ENCODE measurements at places on chromosomes 3 and 15.

- DNase-seq, result no peak
Measured at GRCh38 chr15:40630313-40630712, 36.3 kb downstream of the KNL1 start.

DNA sequence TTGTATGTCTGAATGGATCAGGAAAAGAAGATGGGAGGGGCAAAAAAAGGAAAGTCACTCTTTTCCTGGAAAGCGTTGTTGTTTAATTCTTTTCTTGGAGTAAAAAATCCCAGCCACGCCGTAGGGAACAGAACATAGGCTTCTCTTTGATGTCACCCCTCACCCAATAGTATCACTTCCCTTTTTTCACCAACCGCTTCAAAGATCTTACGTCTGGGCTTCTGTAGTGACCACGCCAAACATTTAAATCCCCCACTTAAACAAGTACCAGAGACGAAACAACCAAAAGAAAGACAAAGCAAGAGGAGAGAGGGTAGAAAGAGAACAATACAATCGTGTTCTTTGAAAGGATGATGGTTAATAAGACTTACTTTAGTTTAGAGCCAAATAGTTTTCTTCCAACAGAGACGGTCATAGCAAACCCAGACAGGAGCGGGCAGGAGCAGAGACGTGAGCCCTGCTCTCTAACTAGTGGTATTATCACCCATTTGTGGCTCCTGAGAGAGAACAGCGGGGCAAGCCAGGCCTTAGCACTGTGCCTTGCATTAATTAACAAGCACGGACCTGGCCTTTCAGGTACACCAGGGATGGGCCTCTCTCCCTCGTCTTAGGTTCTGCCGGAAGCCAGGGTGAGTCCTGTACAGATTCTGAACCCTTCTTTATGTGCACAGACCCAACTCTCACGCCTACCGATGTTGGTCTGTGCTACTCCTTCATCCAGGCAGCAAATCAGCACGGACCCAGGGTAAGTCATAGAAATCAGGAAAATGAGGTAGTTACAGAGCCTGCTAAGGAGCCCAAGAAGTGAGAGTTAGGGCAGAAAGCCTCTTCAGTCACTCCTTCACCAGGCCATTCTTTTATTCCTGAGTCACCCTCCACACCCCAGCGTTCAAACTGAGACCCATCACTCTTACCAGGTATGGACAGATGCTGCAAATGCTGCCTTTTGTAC is 28.2 kb upstream of the BCL6 start:
- DNase-seq, result no peak

- DNase-seq, result no peak
Measured at GRCh38 chr3:132006605-132007204, 28.1 kb downstream of the CPNE4 start.

GRCh38 chr15:77851691-77852090 is 219.0 kb upstream of the LINGO1 start:
- no peak for DNase-seq

DNA sequence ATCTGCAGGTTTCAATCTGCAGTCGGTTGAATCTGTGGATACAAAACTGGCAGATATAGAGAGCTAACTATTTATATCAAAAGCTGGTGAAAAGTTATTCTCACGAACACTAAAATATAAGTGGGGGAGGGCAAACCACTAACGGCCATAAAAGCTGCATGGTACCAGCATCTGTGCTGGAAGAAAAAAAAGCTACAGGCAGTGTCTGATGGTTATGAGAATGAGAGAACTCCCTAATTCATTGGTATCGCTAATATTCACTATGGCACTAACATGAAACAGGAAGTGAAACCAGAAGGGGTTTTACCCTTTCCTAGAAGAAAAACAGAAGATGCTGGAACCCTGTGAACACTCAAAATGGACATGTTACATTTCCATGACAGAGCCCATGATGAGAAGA is 15.9 kb downstream of the CEP70 start:
- no peak for DNase-seq

GRCh38 chr15:98872774-98873173 is 134.8 kb downstream of the PGPEP1L start:
- DNase-seq, result no peak

- DNase-seq, result no peak
Measured at GRCh38 chr3:167032267-167032876, 347.7 kb downstream of the ZBBX start.

GRCh38 chr15:41961595-41962202 is 10.7 kb downstream of the EHD4 start:
- no peak for DNase-seq

DNA sequence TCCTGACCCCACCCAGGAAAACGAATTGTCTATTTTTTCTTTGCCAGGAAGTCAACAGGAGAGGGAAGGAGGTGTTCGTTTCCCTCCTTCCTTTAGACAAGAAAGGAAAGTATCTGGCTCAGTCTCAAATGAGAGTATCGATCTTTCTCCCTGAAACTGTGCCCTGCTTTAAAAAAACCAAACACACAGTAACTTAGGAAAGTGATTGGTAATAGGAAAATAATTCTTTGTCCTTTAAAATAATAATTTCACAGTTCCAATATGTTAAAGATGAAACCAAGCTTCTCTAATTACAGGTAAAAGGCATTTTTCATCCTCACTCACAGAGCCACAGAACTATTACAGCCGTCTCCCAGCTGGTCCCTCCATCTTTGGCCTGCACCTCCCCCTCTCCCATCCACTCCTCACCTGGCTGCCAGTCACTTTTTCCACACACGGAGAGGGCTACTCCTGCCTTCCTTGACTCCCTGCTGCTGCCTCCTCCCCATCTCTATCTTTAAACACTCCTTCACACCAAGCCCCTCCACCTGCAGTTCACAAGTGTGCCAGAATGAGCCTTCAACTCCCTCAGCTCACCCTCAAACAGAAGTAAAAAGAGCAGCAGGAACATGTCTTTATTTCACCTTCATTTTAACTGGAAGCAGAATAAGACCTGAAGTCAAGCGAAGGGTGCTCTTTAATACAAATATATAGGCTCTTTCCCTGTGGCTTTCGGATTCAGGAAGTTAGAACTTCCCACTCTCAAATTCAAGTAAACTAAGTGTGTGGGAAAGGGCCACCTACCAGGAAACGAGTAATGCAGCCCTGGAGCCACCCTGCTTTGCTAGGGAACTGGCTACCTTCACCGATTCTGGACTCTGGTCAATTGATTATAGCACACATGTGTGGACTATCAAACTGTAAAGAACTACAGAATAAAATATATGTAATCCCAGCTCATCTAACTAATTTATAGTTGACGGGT is 116.4 kb downstream of the SENP2 start:
- DNase-seq, result no peak

GRCh38 chr3:166445865-166446264 is 608.6 kb upstream of the BCHE start:
- no peak for DNase-seq

DNA sequence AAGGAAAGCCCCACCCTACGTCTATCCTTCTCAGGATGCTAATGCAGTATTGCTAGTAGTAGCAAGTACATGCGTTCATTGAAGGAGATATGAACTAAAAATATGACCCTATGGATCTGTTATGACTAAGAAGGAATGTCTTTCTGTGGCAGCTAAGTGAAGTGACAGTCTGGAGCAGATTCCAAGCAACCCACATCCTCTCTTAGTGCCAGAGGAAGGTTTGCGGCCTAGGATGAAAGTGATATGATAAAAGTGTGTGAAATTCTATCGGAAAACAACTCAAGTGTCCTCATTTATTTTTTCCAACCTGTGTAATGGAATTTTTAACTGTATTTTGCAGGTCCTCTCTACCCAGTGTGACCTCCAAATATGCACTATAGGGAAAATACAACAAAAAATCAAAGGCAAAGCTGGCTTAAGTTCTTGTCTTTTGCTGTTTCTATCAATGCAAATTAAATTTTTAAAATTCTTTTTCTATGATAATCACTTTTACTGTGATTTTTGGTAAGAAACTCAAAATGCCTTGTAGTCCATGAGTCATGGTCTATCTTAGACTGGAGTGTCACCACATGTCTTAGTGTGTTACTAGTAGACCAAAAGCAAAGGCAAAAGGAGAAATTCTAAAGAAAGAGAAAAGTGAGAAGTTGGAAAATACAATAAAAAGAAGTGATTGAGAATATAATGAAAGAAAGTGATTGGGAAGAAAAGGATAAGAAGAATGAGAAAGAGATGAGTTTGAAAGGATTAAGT is 161.2 kb upstream of the TMCO5A start:
- no peak for DNase-seq

DNA sequence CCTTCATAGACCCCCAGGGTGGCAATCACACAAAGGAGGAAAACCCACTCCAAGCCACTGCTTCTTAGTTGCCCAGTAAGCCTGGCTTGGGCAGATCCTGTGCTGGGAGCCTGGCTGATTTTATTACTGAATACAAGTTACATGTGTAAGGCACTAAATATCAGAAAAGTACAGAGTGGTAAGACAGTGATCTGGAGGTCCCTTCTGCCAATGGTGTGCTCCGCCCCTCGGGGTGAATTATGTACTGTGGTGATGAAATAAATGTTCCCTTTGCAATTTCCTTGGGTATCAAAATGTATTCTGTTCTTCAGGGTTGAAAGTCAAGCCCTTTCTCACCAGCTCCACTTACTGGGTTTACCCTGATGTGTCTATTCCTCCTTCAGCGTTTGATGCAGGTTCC is 38.8 kb downstream of the EID1 start:
- no peak for DNase-seq

GRCh38 chr3:69915726-69916125 is 83.8 kb upstream of the SAMMSON start:
- DNase-seq, result no peak

GRCh38 chr3:180180795-180181194 is 144.1 kb upstream of the PEX5L start:
- DNase-seq, result no peak

DNA sequence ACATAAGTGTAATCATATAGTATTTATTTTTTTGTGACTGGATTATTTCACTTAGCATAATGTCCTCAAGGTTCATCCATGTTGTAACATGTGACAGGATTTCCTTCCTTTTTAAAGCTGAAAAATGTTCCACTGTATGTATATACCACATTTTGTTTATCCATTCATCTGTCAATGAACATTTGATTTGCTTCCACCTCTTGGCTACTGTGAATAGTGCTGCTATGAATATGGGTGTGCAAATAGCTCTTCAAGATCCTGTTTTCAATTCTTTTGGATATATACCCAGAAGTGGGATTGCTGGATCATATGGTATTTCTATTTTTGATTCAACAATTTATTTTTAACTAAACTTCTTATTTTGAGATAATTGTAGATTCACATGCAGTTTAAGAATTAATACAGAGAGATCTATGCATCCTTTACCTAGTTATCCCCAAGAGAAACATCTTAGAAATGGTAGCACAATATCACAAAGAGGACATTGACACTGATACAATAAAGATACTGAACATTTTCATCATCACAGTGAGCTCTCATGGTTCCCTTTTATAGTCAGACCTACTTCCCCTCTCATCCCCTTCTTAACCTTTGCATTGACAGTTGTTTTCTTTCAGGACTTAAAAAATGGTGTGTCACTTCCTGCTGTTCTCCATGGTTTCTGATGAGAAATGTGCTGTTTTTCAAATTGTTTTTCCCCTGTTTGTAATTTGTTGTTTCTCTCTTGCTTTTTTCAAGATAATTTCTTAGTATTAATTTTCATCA is 90.1 kb downstream of the SATB1 start:
- DNase-seq, result no peak

DNA sequence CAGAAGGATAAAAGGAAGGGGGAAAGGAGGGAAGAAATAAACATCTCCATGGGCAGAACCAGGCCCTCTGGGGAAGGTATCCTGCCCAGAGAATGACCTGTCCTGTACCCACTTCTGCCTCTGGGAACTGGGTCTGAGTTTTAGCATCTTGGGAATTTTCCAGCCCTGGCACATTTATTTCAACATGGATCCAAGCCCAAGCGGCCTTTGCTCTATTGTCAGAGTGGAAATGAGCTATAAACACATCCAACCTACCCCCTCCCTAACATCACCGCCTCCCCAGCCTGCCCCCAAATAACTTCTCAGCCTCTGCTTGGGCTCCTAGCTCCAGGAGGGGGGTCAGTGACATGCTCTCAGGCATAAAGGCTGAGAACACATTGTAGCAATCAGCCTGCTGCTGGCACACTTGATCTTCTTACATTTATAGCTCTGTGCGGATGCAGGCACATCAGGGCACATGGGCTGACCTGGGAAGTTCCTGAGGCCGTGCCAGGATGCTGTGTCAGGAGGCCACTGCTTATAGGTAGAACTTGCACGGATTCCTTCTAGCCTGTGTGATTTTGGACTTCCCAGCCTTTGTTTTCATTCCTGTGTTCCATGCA is 4.6 kb upstream of the OXTR start:
- no peak for DNase-seq

DNA sequence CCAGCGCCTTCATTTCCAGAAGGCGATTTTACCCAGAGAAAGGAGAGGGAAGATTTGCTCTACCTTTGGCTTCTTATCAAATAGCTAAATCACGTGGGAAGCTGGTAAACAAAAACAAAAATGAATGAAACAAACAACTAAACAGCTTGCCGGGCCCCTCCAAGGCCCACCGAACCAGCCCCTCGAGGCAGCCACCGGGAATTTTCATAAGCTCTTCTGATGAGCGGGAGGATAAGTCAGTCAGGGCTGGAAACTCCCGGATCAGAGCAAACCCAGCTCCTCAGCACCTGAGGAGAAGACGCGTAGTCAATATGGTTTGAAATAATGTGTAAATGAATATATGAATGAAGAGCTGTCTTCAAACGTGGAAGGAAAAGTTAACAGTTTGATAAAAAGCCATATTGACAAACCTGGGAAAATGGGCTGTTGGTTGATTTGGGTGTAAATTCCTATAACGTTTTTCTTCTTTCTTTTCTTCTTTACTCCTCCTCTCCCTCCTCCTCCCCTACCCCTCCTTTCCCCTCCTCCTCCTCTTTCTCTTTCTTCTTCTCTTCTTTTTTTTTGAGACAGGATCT is 10.7 kb downstream of the RPLP1 start:
- no peak for DNase-seq

GRCh38 chr15:29093696-29094343 is 175.8 kb downstream of the NSMCE3 start:
- no peak for DNase-seq

DNA sequence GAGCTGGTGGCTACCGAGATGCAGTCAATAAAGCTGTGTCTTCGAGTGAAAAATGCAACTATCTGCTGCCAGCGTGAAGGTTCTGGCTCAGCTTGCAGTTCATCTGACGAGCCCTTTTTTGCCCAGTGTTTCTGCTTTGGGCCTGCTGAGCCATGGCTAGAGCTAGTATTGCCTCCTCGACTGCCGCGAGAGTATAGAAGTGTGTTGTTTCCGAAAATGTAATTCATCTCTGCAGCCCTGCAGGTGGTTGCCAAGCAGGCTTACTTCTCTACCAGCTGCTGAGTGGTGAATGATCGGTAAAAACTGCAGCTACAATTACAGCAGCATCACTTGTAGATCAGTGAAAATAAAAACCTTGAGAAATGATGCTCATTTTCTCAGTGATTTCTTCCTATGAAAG is 114.8 kb downstream of the DLG1 start:
- peak; percentile 80 for DNase-seq

DNA sequence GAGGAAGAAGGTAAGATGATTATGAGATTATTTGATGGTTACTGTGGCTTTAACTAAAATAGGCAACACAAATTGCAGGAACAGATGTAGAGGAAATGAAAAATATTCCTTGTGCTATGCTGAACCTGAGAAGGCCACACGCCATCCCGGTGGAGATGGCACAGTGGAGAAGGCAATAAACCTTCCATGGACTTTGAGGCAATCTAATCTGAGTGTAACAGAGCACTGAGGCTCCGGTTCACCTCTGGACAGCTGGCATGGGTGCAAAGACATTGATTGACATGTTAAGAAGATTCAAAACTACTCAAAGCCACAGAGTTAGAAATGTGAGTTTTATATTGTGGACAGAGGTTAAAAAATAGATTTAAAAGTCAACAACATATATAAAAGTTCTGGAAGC is 535.7 kb downstream of the AGBL1 start:
- DNase-seq, result no peak

- DNase-seq, result no peak
Measured at GRCh38 chr3:128808672-128809071, 70.7 kb upstream of the ACAD9 start.
